GM12892 (cell line): ENCODE measurements at places on chromosomes 13 and 19.
A peak's percentile ranks its signal among the peaks of the same experiment; 100 is the strongest.

DNA sequence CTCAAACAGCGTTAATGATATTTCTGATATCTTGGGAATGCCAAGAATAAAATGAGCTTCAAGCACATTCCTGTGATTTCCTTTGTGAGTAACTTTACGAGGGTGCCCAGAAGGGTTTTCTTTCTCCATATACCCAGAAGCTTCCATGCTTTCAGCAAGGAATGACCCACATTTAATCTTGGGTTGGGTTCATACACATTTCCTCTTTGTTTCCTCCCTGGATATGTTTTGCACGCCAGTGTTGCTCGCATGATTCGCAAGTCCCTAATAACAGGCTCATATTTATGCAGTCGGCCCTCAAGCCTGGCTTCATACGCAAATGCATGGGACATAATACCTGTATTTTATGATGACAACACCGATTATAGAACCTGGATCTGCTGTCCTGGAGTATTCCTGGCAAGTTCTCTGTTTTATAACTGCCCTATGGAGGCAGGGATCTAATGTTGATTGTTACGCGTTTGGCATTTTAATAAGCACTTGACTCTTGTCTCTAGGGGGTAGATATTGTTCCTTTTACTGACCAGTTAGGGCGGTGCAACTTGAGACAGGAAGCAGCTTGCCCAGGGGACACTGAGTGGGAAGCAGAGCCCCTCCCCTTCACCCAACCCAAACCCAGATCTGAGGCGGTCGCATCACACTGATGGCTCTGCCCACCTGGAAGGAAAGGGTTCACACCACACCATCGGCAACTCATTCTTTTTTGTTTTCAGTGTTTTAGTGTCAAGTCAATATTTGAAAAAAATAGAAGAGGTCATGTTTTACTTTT is 220.4 kb upstream of the SOX1 start:
- no peak for DNase-seq

GRCh38 chr13:108227651-108228272 is 9.6 kb downstream of the ABHD13 start:
- DNase-seq = no peak

DNA sequence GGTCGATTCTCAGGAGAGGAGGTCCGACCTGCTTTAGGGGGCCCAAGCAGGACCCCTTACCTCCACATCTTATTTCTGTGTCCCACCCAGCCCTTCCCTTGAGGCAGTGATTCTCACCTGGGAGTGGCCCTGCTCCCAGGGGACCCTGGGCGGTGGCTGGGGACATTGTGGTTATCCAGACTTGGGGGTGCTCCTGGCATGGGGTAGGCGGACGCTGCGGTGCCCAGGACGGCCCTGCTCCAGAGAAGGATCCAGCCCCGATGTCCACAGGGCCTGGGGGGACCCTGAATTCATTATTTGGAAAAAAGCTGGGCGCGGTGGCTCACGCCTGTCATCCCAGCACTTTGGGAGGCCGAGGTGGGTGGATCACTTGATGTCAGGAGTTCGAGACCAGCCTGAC is 84.4 kb downstream of the GADD45B start:
- no peak for DNase-seq

DNA sequence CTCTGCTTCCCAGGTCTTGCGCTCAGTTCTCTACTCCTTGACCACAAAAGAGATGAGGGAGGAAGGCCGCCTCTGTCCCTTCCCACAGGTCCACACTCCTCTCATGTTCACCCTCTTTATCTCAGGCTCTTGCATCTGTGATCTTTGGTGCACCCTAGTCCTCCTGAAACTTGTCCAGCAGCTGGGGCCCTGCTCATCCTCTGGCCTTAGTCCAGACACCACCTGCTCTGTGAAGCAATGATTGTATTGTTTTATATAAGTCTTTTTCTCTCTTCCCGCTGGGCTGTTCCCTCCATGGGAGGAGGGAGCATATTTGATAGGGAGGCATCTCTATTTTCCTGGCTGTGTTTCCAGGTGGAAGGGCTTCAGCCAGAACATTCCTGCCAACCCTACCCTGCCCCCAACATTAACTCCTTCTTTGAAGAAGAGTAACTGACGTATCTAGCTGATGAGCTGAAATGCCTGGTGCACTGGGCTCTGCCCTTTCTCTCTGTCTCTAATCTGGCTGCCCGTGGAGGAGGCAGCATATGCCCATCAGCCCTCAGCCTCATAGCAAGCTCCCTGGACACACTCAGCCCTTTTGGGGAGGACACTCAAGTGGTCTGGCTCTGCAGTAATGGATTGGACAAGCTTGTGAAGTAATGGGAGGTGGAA is 38.2 kb upstream of the SIAH3 start:
- no peak for DNase-seq

- DNase-seq = no peak
These were observed 309.1 kb downstream of the KLF12 start for GRCh38 chr13:73825143-73825542.

GRCh38 chr13:34634448-34634847 is 307.6 kb upstream of the NBEA start:
- DNase-seq = no peak

DNA sequence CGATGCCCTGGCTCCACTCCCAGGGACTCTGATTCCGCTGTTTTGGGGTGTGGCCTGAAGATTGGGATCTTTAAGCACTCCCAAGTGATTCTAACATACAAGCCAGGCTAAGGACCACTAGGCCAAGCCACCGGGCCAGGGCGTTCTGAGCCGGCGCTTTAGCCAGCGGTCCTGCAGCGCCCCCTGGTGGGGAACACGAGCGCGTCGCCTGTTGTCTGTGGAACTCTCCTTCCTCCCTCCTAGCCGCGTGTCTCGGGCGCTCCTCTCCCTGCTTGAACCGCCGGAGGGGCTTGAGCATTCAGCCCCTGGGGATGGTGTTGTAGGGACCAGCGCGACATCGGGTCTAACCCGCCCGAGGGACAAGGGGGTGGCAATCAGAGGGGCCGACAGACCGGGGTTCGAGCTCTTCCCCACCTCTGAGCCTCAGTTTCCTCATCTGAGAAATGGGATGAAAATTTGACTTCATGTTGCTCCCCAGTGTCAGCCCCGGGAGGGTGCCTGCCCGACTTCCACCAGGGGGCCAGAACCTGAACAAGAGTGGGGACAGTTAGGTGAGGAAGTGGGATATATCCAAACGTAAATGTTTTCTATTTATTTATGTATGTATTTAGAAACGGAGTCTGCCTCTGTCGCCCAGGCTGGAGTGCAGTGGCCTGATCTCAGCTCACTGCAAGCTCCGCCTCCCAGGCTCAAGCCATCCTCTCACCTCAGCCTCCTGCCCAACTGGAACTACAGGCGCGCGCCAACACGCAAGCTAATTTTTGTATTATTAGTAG is 18.0 kb upstream of the PNMA8B start:
- DNase-seq = peak; percentile 72

DNA sequence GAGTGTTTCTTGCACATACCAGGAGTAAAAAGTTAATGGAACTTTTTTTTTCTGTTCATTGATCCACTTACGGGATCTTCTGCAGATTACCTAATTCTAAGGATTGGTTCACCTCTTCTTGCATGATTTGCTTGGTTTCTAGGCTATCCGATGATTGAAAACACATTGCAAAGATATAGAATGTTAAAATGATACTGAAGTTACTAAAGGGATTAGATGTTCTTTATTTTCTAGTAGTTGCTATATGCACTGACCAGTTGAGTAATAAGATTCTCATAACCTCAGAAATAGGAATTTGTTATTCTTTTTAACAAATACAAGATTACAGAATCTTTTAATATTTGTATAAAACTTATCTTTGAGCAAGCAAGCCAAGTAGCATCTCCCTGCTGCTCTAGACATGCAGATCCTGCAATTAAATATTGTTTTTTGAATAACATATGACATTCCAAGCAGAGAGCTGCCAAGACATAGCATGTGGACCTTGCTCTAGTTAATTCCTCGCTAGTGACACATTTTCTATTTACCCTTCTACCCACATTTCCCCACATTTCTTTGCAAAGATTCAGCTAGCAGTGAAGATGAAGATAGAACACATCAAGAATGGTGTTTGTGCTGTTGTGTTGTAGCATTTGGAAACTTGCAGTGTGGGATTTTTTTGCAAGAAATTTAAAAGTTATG is 51.7 kb upstream of the RNF113B start:
- no peak for DNase-seq

GRCh38 chr13:61215116-61215515 is 200.5 kb downstream of the PCDH20 start:
- DNase-seq = no peak

- no peak for DNase-seq
These were observed 426.2 kb downstream of the PCDH9 start for GRCh38 chr13:66803808-66804456.

GRCh38 chr13:75071395-75071794 is 410.6 kb downstream of the TBC1D4 start:
- no peak for DNase-seq

- DNase-seq = no peak
These were observed 2.5 kb upstream of the TMEM59L start for GRCh38 chr19:18610245-18610555.
